ENCODE measurements at places on chromosomes 3 and 15. TPM values are rescaled to one million over a fixed set of nuclear protein-coding genes. Genes with fewer than 3 reads are reported as not detected.
A peak's percentile ranks its signal among the peaks of the same experiment; 100 is the strongest.

GRCh38 chr15:49697121-49697520 is 76.3 kb downstream of the DTWD1 start:
- H3K27ac ChIP-seq: no peak overlapping the region
- H3K4me1 ChIP-seq: no peaks in the 10 kb centered on the region
- H3K36me3 ChIP-seq: no peaks in the 10 kb centered on the region

DNA sequence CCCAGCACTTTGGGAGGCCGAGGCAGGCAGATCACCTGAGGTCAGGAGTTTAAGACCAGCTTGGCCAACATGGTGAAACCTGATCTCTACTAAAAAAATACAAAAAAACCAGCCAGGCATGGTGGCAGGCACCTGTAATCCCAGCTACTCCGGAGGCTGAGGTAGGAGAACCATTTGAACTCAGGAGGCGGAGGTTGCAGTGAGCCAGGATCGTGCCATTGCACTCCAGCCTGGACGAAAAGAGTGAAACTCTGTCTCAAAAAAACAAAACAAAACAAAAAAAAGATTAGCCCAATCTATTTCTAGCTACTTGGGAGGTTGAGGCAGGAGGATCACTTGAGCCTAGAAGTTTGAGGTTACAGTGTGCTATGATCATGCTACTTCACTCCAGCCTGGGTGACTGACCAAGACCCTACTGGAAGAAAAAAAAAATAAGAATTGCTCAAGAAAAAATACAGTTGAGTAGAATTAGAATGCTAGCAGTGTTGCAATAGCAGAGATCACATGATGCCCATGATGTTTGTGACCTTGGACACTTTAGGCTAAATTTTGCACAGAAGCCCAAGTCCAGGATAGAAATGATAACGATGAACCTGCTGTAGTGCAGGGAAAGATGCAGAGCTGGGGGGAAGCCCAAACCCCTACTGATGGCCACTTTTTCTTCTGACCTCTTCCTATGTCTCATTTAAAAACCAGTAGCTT is 162.2 kb downstream of the LPP start:
- no peaks in the 10 kb centered on the region for H3K27me3 ChIP-seq
- no peak for DNase-seq
- H3K4me1 ChIP-seq: peaks cover 16% of the 10 kb centered on the region
- H3K27ac ChIP-seq: peak overlapping the region; percentile 28
- no peak overlapping the region for H3K4me3 ChIP-seq
- H3K36me3 ChIP-seq: no peaks in the 10 kb centered on the region

DNA sequence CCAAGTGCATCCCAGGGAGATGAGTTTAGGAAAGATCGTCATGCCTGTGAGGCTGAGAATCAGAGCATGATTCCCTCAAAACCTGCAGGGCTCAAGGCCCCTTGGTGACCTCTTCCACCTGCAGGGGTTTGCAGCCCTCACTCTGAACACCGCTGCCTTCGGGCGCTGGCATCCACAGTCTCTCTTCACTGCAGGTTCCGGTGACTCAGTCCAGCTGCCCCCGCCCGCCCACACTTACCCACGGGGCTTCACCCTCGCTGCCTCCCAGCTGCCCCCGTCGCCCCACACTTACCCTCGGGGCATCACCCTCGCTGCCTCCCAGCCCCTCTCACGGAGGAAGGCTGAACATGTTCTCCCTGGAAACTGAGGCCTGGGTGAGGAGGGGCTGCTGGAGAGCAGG is 277.1 kb downstream of the XXYLT1 start:
- H3K4me1 ChIP-seq: no peaks in the 10 kb centered on the region
- no peak for DNase-seq
- H3K27me3 ChIP-seq: no peaks in the 10 kb centered on the region
- H3K36me3 ChIP-seq: no peaks in the 10 kb centered on the region
- H3K27ac ChIP-seq: no peak overlapping the region
- no peak overlapping the region for H3K4me3 ChIP-seq

GRCh38 chr3:31432897-31433678 is 99.6 kb upstream of the STT3B start:
- no peaks in the 10 kb centered on the region for H3K36me3 ChIP-seq
- no peak for DNase-seq
- H3K27ac ChIP-seq: no peak overlapping the region

- H3K4me1 ChIP-seq: no peaks in the 10 kb centered on the region
- peak overlapping the region; percentile 6 for H3K27ac ChIP-seq
- H3K27me3 ChIP-seq: no peaks in the 10 kb centered on the region
- no peak overlapping the region for H3K4me3 ChIP-seq
Measured at GRCh38 chr3:12177126-12177525, 18.4 kb upstream of the TIMP4 start.

DNA sequence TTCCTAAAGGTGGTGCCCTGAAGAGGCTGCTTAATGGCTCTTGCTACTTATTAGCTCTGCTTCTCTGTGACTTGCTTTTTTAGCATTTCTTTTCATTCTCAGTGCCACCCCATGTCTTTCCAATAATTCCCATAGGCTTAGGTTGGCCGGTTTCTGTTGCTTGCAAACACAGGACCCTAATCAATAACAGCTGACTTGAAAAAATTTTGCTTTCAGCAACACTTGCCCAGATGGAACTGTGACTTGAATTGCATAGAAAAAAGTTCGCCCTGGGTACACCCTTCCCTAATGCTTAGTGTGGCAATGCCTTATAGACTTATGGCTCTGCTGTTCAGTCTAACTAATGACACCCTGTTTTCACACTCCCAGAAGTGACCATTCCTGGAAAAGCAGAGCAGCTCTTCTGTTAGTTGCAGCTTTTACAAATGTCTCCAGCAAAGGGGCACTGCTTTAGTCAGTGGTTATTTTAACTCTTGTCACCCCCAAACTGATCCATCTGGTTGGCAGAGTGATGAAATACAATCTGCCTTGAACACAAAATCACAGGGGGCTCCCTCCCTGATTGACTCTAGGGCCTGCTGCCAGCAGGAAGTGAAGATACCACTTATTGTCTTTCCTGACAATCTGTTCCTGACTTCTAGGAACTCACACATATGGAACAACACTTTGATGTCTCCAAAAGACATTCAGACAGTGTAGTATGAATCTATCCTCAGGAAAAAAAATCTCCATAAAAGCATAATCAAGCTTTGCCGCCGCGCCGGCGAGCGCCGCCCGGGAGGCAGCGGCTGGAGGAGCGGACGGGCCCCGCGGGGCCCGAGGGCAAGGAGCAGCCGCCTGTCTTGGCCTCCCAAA is 9.7 kb upstream of the SLMAP start:
- H3K27ac ChIP-seq: no peak overlapping the region
- H3K4me1 ChIP-seq: no peaks in the 10 kb centered on the region
- H3K27me3 ChIP-seq: no peaks in the 10 kb centered on the region
- H3K4me3 ChIP-seq: no peak overlapping the region
- DNase-seq: no peak
- no peaks in the 10 kb centered on the region for H3K36me3 ChIP-seq

DNA sequence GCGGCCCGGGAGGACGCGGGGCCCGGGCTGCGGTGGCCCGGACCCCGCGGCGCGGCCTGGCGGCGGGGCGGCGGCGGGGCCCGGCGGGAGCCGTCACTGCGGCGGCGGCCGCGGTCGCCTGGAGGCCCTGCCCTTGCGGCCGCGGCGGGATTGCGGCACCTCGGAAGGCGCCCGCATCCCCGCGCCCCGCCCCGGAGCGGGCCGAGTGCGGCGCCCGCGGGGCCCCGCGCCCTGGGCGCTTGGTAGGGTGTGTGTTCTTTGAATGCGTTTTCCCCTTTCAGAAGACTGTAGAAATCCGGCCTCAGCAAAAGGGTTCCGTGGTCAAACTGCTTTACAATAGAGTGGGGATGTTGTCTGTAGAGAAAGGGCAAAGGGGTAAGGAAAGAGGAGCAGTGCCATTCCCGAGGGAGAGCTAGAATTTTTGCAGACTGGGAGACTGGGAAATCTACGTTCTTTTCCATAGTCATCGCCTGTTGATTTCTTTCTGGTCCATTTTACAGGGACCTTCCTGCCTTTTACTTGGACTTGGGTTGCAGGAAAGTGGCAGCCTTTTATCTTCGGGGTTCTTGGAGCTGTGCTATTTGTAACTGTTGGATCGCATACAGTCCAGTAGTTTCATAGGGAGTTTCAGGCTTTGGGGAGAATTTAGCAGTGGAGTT is 630 bp downstream of the SNRK start:
- peak overlapping the region; percentile 59 for H3K27ac ChIP-seq
- H3K27me3 ChIP-seq: no peaks in the 10 kb centered on the region
- peak overlapping the region; percentile 95 for H3K4me3 ChIP-seq
- H3K36me3 ChIP-seq: no peaks in the 10 kb centered on the region

DNA sequence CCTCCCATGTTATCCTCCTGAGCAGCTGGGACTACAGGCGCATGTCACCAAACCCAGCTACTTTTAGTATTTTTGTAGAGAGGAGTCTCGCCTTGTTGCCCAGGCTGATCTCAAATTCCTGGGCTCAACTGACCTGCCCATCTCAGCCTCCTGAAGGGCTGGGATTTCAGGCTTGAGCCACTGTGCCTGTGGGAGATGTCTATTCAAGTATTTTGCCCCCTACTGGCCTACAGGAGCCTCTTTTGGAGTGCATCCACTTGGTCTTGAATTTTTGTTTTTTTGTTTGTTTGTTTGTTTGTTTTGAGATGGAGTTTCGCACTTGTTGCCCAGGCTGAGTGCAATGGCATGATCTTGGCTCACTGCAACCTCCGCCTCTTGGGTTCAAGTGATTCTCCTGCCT is 3.2 kb upstream of the DHX30 start:
- no peak overlapping the region for H3K4me3 ChIP-seq
- DNase-seq: no peak
- peaks cover 2% of the 10 kb centered on the region for H3K4me1 ChIP-seq
- no peaks in the 10 kb centered on the region for H3K27me3 ChIP-seq
- no peak overlapping the region for H3K27ac ChIP-seq

DNA sequence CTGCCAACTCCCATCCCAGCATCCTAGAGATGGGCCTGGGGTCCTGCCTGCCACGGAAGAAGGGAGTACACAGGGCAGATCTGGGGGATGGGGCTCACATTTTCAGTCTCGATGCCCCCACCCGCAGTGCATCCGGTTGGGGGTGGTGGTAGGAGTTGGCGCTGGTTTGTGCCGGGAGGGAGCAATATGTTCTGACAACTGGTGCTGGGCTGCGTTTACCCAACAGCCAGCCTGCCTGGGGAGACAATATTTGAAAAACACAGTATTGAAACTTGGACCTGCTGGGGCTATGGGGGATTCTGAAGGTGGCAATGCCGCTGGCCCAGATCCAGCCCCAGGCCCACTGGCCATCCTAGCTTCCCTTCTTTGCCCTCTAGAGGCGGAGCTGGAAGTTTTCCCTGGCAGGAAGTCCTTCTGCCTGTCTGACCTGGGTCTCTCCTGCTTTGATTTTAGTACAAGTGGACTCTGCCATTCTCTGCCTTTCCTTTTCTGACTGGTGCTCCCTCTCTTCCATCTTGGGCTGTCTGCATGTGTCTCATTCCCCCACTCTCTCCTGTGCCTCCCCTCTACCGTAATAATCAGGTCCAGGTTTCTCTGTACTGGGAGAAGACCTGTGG is 3.5 kb downstream of the SEMA3F start:
- no peaks in the 10 kb centered on the region for H3K27me3 ChIP-seq
- DNase-seq: no peak
- H3K36me3 ChIP-seq: no peaks in the 10 kb centered on the region

DNA sequence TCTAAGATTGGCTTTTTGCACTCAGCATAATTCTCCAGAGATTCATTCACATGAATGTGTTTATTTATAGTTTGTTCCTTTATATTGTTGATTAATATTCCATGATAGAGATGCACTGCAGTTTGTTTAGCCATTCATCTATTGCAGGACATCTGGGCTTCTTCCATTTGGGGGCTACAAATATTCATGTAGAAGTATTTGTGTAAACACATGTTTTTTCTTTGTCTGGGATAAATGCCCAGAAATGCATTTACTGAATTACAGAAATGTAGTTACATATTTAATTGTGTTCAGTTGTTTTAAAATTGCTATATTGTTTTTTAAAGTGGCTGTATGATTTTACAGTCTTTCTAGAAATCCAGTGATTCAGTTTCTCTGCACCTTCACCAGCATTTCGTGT is 635.0 kb downstream of the ZIC1 start:
- H3K4me3 ChIP-seq: no peak overlapping the region
- no peaks in the 10 kb centered on the region for H3K27me3 ChIP-seq
- no peak overlapping the region for H3K27ac ChIP-seq

GRCh38 chr15:26565542-26565941 is 207.3 kb downstream of the GABRB3 start:
- H3K4me1 ChIP-seq: no peaks in the 10 kb centered on the region
- H3K27ac ChIP-seq: no peak overlapping the region
- no peak overlapping the region for H3K4me3 ChIP-seq
- H3K27me3 ChIP-seq: no peaks in the 10 kb centered on the region
- DNase-seq: no peak
- H3K36me3 ChIP-seq: no peaks in the 10 kb centered on the region

DNA sequence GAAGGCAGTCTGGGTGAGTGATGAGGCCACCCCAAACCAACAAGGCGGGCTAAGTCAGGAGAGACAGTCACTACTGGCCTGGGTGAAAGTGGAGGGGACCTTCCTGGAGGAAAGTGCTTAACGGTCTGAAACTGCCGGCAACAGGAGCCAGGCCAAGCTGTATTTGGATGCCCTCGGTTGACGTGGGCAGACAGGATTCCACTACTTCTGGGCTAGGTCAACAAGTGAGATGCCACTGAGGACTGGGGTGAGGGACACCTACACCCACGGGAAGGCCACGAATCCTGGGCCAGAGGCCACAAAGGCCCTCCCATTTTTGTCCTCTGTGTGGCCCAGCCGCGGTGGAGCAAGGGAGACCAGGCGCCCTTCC is 12.3 kb downstream of the SPTBN5 start:
- H3K27me3 ChIP-seq: no peaks in the 10 kb centered on the region
- H3K27ac ChIP-seq: no peak overlapping the region
- H3K4me1 ChIP-seq: no peaks in the 10 kb centered on the region
- H3K4me3 ChIP-seq: no peak overlapping the region
- H3K36me3 ChIP-seq: no peaks in the 10 kb centered on the region

- no peaks in the 10 kb centered on the region for H3K36me3 ChIP-seq
- H3K4me3 ChIP-seq: no peak overlapping the region
- no peaks in the 10 kb centered on the region for H3K4me1 ChIP-seq
- no peak for DNase-seq
- no peaks in the 10 kb centered on the region for H3K27me3 ChIP-seq
Measured at GRCh38 chr15:33119273-33119672, 75.2 kb downstream of the FMN1 start.

GRCh38 chr3:2851835-2852234 is 258.3 kb downstream of the IL5RA start:
- H3K4me3 ChIP-seq: no peak overlapping the region
- H3K36me3 ChIP-seq: no peaks in the 10 kb centered on the region
- no peaks in the 10 kb centered on the region for H3K27me3 ChIP-seq
- no peak for DNase-seq

DNA sequence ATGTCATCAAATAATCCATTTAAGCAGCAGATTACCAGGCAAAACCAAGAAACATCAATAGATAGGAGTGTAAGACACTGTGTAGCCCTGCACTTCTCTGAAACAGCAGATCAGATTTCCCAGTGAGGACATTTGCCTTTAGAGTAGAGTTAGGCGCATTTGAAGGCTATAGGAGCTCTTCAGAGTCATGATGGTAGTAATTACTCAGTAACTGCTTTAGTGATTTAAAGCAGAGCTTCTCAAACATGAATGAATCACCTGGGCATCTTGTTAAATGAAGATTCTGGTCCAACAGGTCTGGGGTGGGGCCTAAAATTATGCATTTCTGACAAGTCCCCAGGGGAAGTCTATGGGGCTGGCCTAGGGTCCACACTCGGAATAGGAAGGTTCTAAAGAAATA is 36.9 kb downstream of the THRB start:
- no peak overlapping the region for H3K4me3 ChIP-seq
- no peaks in the 10 kb centered on the region for H3K36me3 ChIP-seq
- H3K4me1 ChIP-seq: peaks cover 2% of the 10 kb centered on the region
- no peaks in the 10 kb centered on the region for H3K27me3 ChIP-seq
- H3K27ac ChIP-seq: peak overlapping the region; percentile 57
- DNase-seq: no peak

The CAMP gene
- 0.65 TPM for total RNA-seq

The GCSAM gene
- 0.51 TPM for total RNA-seq

The NSUN3 gene
- total RNA-seq: 15.5 TPM

The CLDN18 gene
- total RNA-seq: not detected

The VEPH1 gene
- not detected for total RNA-seq

The ROPN1B gene
- total RNA-seq: not detected

The CRYGS gene
- total RNA-seq: 3.0 TPM
